ENCODE measurements at places on chromosomes 16 and 17. TPM values are rescaled to one million over a fixed set of nuclear protein-coding genes. Genes with fewer than 3 reads are reported as not detected.
A peak's percentile ranks its signal among the peaks of the same experiment; 100 is the strongest.

DNA sequence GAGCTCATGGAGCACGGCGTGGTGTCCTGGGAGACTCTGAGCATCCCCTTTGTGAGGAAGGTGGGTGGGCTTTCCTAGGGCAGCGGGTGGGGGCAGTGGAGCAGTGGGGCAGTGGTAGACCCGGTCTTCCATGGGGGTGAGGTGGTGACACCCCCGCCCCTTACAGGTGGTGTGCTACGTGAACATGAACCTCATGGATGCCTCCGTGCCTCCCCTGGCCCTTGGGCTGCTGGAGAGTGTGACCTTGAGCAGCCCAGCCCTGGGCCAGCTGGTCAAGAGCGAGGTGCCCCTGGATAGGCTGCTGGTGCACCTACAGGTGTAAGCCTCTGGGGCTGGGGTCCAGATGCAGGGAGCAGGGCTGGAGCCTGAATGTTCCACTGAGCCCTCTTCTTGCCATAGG lies 1.6 kb downstream of the ELMO3 start:
- no peak overlapping the region for H3K27ac ChIP-seq
- H3K27me3 ChIP-seq = no peaks in the 10 kb centered on the region
- no peak for DNase-seq
- no peaks in the 10 kb centered on the region for H3K4me1 ChIP-seq
- H3K4me3 ChIP-seq = no peak overlapping the region

DNA sequence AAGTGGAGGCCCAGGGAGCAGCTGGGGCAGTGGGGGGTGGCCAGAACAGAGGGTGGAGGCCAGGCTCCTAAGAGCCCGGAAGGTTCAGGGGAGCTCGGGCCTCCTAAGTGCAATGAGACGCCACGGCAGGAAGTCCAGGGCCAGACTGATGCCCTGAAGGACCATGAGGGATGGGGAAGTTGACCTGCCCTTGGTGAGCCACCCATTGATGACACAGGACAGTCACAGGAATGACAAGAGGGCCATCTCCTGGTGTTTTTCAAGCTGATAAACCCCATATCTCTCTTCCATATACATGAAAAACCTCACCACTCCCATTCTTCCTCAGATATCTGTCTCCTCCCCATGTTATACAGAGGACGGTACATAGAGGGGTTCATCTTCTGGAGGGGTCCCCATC lies 5.8 kb upstream of the MRPL58 start:
- no peaks in the 10 kb centered on the region for H3K27me3 ChIP-seq
- H3K27ac ChIP-seq = no peak overlapping the region
- H3K4me3 ChIP-seq = no peak overlapping the region

DNA sequence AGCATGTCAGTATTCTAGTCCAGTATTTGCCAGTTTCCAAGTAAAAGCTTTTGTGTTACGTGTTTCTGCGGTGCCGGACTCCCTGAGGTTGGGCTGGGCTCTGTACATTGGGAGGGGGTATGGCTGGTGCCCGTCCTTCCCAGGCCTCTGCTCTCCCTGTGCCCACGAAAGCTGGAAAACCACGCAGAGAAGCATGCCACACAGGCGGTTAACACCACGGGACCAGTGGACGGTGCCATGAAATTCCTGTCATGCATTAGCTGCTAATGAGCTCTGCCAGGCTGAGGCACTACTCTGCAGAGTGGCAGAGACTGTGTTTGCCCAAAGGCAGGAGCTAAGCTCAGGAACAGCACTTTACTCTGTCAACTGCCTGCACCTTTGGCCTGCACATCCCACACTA lies 8.1 kb downstream of the SMIM5 start:
- H3K4me1 ChIP-seq = peaks cover 8% of the 10 kb centered on the region
- no peak overlapping the region for H3K4me3 ChIP-seq
- no peak for DNase-seq

DNA sequence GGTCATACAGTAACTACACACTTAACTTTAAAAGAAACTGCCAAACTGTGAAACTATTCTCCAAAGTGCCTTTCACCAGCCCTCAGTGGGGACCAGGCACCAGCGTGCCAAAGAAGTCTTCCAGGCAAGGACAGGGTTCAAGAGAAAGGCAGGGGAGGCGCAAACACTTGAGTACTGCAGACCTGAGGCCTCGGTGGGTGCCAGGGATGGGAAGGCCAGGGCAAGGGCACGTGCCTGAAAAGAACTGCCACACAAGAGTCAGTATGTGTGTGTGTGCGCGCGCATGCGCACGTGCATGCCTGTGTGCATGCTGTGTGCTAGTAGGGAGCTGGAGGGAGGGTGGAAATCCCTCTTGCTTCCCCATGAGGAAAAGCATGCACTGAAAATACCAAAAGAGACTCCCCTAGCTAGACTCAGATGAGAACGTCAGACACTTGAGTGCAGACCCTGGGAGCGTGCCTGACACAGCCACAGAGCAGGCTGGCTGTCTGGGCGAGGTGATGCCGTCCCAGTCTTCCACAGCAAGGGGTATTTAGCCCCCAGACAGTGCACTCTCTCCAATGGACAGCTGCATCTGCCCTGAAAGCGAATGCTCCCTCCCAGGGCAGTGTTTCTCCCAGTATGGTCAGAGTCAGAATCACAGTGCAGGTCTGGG lies 40.1 kb upstream of the GSG1L start:
- no peak overlapping the region for H3K4me3 ChIP-seq
- no peak for DNase-seq
- H3K4me1 ChIP-seq = no peaks in the 10 kb centered on the region
- no peaks in the 10 kb centered on the region for H3K27me3 ChIP-seq

- DNase-seq = no peak
- no peak overlapping the region for H3K27ac ChIP-seq
- no peaks in the 10 kb centered on the region for H3K4me1 ChIP-seq
- no peak overlapping the region for H3K4me3 ChIP-seq
- no peaks in the 10 kb centered on the region for H3K36me3 ChIP-seq
These were observed 99.5 kb upstream of the DHX40 start for GRCh38 chr17:59465949-59466307.

DNA sequence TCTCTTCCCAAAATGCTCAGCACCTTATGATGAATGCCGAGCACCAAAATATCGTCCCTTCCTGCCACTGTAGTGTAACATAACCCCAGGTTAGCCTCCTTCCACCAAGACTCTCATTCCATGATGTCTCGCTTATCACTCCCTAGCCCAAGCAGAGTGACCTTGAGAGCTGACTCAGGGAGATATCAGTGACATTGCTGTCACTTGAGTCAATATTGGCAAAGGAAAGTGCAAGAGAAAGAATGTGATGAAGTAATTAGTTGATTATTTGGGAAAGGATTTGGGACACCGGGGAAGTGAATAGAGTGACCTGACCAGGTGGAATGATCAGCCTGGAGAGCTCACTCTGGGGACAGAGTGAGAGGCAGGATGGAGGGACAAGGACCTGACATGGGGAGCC lies 2.6 kb upstream of the ANKFN1 start:
- no peaks in the 10 kb centered on the region for H3K27me3 ChIP-seq
- H3K27ac ChIP-seq = no peak overlapping the region
- H3K36me3 ChIP-seq = no peaks in the 10 kb centered on the region
- no peak overlapping the region for H3K4me3 ChIP-seq

- DNase-seq = peak; percentile 54
- H3K4me3 ChIP-seq = peak overlapping the region; percentile 54
- no peak overlapping the region for H3K27ac ChIP-seq
- no peaks in the 10 kb centered on the region for H3K27me3 ChIP-seq
- H3K4me1 ChIP-seq = peaks cover 13% of the 10 kb centered on the region
These were observed 20.6 kb downstream of the ADAM11 start for GRCh38 chr17:44779211-44780025.

Gene ENO3
- total RNA-seq = 12.7 TPM

All from astrocyte (in vitro differentiated cells and primary cell).